Vagina (tissue), 2 donors: ENCODE measurements at places on chromosomes 7 and 10.

DNA sequence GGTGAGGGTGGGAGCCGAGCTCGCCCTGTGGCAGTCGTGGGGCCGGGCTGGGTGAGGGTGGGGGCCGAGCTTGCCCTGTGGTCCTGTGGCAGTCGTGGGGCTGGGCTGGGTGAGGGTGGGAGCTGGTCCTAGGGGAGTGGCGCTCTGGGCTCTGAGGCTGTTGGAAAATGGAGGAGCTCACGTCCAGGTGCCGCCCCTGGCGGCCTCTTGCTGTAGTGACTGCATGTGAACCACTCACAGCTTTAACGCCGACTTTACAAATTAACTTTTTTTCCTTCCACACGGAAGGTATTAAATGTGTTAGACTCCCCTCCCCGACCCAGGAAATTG is 312.6 kb downstream of the WDR37 start:
- H3K4me3 ChIP-seq: no peak overlapping the region
- DNase-seq: peak; percentile 95
- H3K27ac ChIP-seq: no peak overlapping the region
- peaks cover 5% of the 10 kb centered on the region for H3K4me1 ChIP-seq

- no peak overlapping the region for H3K4me3 ChIP-seq
- H3K27me3 ChIP-seq: no peaks in the 10 kb centered on the region
- H3K36me3 ChIP-seq: peaks cover 6% of the 10 kb centered on the region
- H3K4me1 ChIP-seq: peaks cover 27% of the 10 kb centered on the region
- H3K27ac ChIP-seq: no peak overlapping the region
- DNase-seq: no peak
Observed at GRCh38 chr10:46014683-46015405, 15.6 kb downstream of the NCOA4 start.

DNA sequence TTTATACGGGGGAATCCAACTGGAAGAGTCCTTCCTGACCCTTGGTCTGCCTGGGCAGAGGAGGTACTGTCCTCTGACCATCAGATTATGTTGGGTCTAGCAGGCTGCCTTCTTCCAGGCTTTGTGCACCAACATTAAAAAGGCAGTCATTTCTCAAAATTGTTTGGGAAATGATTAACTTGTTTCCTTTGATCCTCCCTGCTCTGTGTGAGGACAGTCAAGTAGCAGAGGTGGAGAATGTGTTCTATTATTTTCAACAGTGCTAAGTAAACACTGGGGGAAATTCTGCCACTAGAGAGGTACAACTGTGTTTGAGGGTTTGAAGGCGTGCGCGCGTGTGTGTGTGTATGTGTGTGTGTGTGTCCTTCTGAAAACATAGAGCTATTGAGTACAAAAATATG is 20.6 kb downstream of the ACSL5 start:
- no peaks in the 10 kb centered on the region for H3K27me3 ChIP-seq
- H3K4me3 ChIP-seq: no peak overlapping the region
- DNase-seq: no peak

- no peak overlapping the region for H3K4me3 ChIP-seq
- H3K27ac ChIP-seq: no peak overlapping the region
- no peak for DNase-seq
- no peaks in the 10 kb centered on the region for H3K4me1 ChIP-seq
- H3K27me3 ChIP-seq: no peaks in the 10 kb centered on the region
Observed at GRCh38 chr7:33418251-33418701, 288.9 kb downstream of the BBS9 start.

GRCh38 chr10:5413012-5413938 is 918 bp downstream of the NET1 start:
- no peaks in the 10 kb centered on the region for H3K27me3 ChIP-seq
- peak overlapping the region; percentile 72 for H3K27ac ChIP-seq
- DNase-seq: no peak
- no peaks in the 10 kb centered on the region for H3K36me3 ChIP-seq
- peaks cover 10% of the 10 kb centered on the region for H3K4me1 ChIP-seq
- peak overlapping the region; percentile 74 for H3K4me3 ChIP-seq

DNA sequence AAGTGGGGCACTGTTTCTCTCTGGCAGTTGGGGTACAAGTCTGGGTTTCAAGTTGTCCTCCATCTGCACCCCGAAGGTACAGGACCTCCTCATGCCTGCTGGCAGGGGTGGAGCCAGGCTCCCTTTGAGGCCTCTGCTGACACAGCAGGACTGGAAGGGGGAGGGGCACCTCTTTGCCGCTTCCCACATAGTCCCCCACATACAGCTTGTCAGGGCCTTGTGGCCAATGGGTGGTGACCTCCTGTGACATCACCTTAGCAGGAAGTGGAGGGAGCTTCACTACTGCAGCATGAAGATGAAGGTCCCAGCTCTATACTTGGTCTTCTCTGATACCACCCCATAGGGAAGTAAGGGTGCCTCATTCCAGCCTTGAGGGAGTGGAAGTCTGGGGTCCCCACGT is 167.8 kb downstream of the RAMP3 start:
- H3K4me3 ChIP-seq: no peak overlapping the region
- H3K4me1 ChIP-seq: no peaks in the 10 kb centered on the region
- DNase-seq: no peak
- no peak overlapping the region for H3K27ac ChIP-seq
- no peaks in the 10 kb centered on the region for H3K36me3 ChIP-seq

DNA sequence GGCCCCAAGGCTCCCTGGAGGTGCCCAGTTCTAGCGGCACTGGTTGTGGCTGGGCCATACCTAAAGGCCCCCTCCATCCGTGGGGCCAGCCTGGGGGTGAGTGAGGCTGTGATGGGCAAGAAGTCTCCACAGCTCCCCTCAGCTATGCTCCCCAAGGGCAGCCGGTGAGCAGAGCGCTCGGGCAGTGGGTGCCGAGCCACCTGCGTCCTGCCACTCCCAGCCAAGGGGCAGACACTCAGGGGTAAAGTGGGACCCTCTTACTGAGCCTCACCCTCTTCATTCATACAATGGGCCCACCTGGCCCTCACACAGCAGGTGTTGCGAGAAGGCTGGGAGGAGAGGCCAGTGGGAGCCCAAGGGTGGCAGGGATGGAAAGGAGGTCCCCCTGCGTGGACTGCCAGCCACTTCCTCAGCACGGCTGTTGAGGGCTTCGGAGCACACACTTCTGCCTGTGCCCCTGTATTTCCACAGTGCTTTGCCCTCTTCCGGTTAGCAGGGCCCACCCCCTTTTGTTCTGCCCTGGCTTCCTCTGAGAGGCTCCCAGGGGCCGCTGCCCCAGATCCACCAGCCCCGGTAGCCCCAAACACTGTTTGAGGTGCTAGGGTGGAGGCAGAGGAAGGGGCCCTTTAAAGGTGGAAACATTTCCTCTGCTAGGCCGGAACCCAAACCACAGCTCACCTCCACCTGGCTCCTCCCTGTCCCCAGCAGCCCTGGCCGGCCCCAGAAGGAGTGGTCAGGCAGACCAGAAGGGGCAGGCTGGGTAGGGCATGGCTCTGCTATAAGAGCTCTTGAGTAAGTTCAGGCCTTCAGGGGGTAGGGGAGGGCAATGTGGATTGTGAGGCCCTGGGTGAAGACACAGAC is 16.4 kb upstream of the C10orf105 start:
- H3K36me3 ChIP-seq: no peaks in the 10 kb centered on the region
- H3K4me1 ChIP-seq: peaks cover 51% of the 10 kb centered on the region
- no peaks in the 10 kb centered on the region for H3K27me3 ChIP-seq
- H3K27ac ChIP-seq: peak overlapping the region; percentile 36

- DNase-seq: no peak
- H3K4me1 ChIP-seq: no peaks in the 10 kb centered on the region
- H3K4me3 ChIP-seq: no peak overlapping the region
- no peak overlapping the region for H3K27ac ChIP-seq
Observed at GRCh38 chr7:34165927-34166550, 260.7 kb downstream of the BMPER start.

- H3K4me3 ChIP-seq: no peak overlapping the region
- no peaks in the 10 kb centered on the region for H3K27me3 ChIP-seq
- no peak overlapping the region for H3K27ac ChIP-seq
- H3K4me1 ChIP-seq: no peaks in the 10 kb centered on the region
- no peaks in the 10 kb centered on the region for H3K36me3 ChIP-seq
- DNase-seq: no peak
Observed at GRCh38 chr7:140876519-140877248, 48.0 kb downstream of the BRAF start.

DNA sequence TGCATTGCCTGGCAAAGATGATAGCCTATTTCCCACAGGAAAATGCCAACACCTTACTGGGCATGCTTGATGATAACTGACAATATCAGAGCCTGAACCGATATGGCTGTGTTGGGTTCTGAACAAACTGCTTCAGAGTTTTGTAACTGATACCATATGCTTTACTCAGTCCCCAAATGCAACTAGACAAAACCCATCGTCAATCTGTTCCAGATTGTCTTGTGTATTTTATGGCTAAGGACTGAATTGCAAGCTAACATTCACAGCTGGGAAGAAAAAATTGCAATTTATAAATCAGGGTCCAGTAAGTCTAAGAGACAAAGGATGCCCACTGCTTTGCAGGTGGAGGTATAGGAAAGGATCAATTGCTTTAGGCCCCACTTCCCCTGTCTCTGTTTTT is 116.8 kb upstream of the WNT16 start:
- no peaks in the 10 kb centered on the region for H3K4me1 ChIP-seq
- no peak for DNase-seq
- H3K27me3 ChIP-seq: no peaks in the 10 kb centered on the region
- H3K4me3 ChIP-seq: no peak overlapping the region
- H3K27ac ChIP-seq: no peak overlapping the region
- H3K36me3 ChIP-seq: no peaks in the 10 kb centered on the region

- H3K27ac ChIP-seq: no peak overlapping the region
- no peaks in the 10 kb centered on the region for H3K27me3 ChIP-seq
- H3K4me3 ChIP-seq: no peak overlapping the region
Observed at GRCh38 chr10:22629126-22629525, 85.3 kb downstream of the PIP4K2A start.

DNA sequence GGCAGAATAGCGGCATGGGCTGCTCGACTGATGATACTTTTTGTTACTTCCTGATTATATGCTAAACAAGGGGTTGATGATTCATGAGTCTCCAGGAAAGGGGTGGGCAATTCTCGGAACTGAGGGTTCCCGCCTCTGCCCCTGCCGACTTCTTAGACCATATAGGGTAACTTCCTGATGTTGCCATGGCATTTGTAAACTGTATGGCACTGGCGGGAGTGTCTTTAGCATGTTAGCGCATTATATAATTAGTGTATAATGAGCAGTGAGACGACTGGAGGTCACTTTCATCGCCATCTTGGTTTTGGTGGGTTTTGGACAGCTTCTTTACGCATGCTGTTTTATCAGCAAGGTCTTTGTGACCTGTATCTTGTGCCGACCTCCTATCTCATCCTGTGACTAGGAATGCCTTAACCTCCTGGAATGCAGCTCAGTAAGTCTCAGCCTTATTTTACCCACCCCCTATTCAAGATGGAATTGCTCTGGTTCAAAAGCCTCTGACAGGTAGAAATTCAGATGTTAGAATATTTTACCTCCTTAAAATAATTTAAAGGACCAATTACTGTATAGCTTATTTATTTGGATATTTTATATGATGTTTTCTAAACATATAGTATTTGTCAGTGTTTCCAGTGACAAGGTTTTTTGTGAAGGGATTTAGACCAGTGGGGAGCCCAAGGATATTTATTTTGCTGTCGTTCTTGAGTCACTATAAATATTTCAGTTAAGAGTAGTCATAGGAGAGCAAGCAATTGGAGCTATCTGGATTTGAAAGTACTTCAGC is 90.1 kb upstream of the PIK3CG start:
- H3K36me3 ChIP-seq: no peaks in the 10 kb centered on the region
- no peak overlapping the region for H3K4me3 ChIP-seq
- no peaks in the 10 kb centered on the region for H3K4me1 ChIP-seq
- H3K27ac ChIP-seq: no peak overlapping the region

DNA sequence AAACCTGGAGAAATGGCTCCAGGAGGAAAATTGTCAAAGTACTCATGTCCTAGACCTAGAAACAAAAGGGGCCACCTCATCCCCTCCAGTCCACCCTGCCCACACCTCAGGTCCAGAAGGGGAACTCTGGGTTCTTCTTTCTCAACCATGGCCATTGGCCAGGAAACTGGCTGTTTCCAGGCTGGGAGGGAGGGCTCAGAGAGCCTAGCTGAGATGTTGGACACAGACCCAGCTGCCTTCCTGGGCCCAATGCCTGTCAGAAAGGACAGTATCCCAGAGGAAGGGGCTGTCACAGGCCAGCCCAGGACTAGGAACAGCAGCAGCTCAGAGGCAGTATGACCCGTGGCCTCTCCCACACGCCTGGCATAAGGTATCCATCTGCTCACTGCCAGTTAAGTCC is 9.6 kb downstream of the GRID1 start:
- no peaks in the 10 kb centered on the region for H3K27me3 ChIP-seq
- no peak overlapping the region for H3K27ac ChIP-seq
- H3K4me3 ChIP-seq: no peak overlapping the region

GRCh38 chr7:87218796-87219544 is 562 bp downstream of the TMEM243 start:
- H3K4me1 ChIP-seq: peaks cover 42% of the 10 kb centered on the region
- H3K27ac ChIP-seq: peak overlapping the region; percentile 87
- peak overlapping the region; percentile 79 for H3K4me3 ChIP-seq
- no peaks in the 10 kb centered on the region for H3K27me3 ChIP-seq
- H3K36me3 ChIP-seq: no peaks in the 10 kb centered on the region

DNA sequence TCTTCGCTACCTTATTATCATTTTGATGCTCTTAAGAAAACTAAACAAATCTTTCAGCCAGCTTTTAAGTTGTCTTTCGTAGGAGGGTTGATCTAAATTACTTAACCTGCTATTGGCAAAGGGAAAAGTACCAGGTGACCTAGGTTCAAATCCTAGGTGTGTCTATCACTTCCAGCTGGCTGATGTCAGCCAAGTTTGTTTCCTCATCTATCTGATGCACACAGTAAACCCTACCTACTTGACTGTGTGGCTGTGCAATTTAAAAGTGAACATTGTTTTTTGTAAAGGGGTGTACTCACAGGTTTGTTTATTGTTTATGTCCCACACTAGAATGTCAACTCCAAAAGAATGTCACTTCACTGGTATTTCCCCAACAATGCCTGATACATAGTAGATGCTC is 21.9 kb upstream of the CAMK1D start:
- no peaks in the 10 kb centered on the region for H3K27me3 ChIP-seq
- H3K27ac ChIP-seq: no peak overlapping the region
- no peak overlapping the region for H3K4me3 ChIP-seq
- DNase-seq: no peak
- H3K36me3 ChIP-seq: no peaks in the 10 kb centered on the region

DNA sequence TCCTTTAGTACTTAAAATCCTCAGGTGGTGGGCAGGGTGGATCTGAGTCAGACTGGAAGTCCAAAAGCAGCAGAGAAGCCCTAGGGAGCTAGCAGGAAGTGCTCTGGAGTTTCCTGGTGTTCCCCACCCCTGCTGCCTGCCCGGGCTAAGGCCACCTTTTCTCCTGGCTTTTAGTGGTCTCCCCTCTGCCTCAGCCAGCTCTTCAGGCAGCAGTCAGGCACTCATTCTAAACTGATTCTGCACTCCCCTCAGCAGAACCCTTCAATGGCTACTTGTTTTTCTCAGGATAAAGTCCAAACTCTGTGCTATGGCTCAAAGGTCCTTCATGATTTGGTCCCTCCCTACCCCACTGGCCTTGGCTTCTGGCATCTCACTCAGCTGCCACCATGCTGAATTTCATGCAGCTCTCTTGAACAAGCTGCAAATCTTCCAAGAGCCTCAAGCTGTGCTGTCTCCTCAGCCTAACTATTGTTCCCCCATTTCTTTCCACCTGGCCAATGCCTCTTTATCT is 28.9 kb upstream of the DNMBP start:
- H3K4me1 ChIP-seq: peaks cover 20% of the 10 kb centered on the region
- no peak overlapping the region for H3K27ac ChIP-seq
